NCI-H1092 (cell line): ENCODE measurements at places on chromosomes 6 and 20.

DNA sequence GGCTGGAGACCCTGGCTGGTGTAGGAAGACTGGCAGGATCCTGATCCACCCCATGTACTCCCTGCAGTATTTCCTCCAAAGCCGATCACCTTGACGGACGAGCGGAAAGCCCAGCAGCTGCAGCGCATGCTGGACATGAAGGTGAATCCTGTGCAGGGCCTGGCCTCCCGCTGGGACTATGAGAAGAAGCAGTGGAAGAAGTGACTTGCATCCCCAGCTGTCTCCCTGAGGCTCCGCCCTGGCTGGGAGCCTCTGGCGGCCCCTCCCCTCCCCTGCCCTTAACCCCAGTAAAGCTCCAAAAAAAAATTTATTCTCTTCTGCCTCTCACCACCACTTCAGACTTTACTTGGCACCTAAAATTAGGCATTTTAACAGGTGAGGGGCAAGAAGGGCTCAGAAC is 7.0 kb downstream of the COX4I2 start:
- DNase-seq: no peak

DNA sequence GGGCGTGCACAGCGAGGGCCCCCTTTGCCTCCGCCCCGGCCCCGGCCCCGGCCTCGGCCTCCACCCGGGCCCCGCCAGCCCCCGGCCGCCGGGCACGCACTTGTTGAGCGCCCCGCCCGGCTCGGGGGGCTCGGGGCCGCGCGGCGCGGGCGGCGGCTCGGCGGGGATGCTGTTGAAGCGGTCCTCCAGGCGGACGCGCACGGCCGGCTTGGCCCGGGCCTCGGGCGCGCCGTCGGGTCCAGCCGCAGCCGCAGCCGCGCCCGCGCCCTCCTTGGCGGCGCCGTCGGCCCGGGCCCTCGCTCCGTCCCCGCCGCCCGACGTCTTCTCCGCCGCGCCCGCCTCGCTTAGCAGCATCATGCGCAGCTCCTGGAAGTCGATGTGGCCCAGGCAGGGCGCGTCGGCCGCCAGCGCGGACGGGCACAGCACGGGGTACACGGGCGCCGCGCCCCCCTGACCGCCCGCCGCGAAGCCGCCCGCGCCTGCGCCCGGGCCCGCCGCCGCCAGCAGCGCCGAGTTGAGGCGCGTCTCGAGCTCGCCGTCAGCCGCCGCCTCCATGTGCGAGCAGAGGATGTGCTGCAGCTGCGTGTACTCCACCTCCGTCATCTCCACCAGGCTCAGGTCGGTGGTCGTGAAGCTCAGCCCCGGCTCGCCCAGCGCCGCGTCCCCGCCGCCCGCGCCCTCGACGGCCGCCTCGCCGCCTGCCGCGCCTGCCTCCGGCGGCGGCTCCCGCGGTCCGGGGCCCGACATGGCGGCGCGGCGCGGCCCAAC is 514 bp downstream of the TCFL5 start:
- DNase-seq: peak; percentile 10

GRCh38 chr6:5580736-5581581 is 319.6 kb downstream of the FARS2 start:
- DNase-seq: no peak

GRCh38 chr20:17849138-17849900 is 119.3 kb downstream of the SNX5 start:
- no peak for DNase-seq

DNA sequence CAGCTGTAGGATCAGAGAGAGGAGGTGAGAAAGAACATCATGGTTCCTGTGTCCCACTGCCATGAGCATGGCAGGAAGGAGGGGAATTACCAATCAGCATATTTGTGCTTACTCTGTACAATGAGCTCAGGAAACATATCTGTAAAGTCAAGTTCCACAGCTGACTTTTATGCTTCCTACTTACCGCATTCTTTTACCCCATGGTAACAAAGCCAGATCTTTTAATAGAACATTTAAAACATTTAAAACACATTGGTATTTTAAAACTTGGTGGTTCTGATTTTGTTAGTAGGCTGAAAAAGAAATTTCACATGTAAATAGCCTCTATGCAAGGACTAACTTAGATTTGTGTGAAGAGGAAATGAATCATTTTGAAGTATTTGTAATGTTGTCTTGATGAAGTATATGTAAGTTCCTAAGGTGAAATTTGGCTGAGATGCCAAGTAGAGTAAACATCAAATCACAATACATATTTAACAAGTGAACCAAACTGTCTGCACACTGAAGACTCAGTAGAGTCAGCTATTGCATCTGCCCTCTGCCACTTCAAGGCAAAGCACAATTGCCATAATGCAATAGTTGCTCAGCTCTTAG is 114.7 kb downstream of the GJA10 start:
- DNase-seq: no peak

DNA sequence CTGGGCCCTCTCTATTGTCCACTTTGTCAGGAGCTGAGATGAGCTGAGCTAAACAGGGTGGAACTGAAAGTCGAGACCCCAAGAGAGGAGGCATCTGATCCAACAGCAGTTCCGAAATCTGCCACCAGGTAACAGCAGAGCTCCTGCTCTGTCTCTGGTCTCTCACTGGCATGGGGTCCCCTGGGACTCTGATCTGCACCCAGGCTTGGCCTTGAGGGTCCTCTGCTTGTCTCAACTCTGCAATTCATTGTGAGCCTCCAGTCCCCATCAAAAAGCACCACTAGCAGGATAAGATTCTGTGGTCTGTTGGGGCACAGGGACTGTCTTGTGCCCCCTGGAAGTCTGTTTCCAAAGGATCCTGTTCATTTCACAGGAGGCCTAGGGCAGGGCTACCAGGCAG is 62.5 kb upstream of the TOP1 start:
- DNase-seq: no peak
